ENCODE measurements at places on chromosomes 11 and 22.

- DNase-seq: peak; percentile 43
Observed at GRCh38 chr22:33302049-33302545, 243.9 kb upstream of the SYN3 start.

DNA sequence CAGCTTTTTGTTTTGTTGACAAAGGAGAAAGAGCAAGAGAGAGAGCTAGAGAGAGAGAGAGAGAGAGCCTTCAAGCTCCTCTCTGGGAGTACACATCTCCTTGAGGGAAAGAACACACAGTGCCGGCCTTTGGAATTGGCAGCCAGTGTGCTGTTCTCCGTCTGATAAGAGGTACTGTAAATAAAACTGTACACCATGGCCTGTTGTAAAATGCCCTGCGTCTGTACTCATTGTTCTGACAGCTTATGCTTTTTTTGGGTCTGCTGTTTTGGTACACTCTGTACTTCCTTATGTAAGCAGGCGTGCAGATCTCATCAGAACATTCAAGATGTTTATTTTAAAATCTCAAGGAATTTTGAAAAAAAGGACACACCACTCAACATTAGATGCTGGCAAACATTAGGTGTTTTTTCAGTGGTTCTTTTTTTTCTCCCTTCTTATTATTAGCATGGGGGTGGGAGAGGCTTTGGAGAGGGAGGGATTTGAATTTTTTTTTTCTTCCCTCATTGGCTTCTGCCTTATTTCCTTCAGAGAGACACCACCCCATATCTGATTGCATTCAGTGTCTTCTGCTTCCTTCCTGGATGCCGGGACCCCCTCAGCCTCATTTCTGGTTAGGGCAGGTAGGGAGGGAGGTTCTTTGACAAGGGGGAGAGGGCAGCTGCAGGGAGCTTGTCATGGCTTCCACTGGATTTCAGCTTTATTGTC, 116.8 kb upstream of the NNMT start:
- DNase-seq: no peak

DNA sequence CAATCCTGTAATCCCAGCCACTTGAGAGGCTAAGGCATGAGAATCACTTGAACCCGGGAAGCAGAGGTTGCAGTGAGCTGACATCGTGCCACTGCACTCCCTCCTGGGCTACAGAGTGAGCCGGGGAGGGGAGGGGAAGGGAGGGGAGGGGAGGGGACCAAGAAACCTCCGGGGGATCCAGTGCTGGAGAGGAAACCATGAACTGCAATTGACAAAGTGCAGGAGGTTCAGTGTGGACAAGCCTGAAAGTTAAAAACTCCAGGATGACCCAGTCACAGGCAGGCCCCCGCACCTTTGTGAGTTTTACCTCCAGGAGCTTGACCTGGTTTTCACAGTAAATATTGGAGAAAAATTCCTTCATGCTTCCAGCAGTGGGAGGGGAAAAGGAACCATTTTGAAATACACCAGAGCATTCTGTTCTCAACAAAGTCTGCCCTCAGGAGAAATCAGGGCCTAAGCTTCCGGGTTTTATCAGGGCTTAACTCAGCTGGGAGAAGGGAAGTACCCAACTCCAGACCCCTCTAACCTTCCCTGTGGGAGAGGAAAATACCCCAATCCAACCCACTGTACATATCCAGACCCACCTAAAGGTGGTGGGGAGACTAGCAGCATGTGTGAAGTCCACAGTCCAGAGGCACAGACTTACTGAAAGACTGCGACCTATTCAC, 15.5 kb upstream of the ZFTA start:
- no peak for DNase-seq

GRCh38 chr11:118979434-118979833, 7.9 kb downstream of the FOXR1 start:
- no peak for DNase-seq

DNA sequence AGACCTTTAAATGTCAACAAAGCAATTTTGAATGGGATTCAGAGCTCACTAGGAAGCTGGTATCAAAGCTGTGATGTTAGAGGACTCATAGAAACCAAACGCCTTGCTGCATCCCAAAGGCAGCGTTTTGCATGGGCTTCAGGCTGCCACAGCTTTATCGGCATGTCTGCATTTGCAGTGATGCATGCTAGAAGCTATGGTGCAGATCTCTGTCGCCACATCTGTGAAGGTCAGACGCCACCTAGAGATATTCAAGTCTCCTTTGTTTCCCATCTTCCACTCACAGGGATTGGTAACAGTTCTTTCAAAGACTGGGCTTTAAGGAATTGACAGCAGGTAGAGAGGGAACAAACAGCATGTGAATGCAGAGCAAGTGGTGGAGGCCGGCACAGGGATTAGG, 47.8 kb downstream of the NTM start:
- no peak for DNase-seq

- DNase-seq: no peak
Observed at GRCh38 chr11:12066799-12067508, 43.4 kb upstream of the MICAL2 start.

- DNase-seq: no peak
Observed at GRCh38 chr11:134471716-134472455, 59.8 kb upstream of the B3GAT1 start.

DNA sequence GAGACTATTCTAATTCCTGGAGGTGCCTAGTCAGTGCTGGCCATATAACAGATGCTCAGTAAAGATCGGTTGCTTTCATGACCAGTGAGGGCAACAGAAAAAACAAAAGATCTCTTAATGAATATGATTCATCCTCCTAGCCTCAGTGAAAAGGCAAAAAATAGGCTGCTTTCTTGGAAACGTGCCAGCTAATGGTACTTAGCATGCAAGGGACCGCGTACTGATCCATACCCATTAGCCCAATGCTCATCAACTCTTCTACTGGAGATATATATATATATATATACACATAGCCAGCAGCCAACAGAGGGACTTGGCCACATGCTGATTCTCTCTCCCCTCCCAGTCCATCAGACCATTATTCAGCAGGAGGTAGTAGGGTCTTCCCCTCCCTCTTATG, 320.4 kb downstream of the KIRREL3 start:
- DNase-seq: no peak

All from HAP-1 (cell line).